Vagina (tissue), 2 donors: ENCODE measurements at places on chromosomes 16 and 17.

DNA sequence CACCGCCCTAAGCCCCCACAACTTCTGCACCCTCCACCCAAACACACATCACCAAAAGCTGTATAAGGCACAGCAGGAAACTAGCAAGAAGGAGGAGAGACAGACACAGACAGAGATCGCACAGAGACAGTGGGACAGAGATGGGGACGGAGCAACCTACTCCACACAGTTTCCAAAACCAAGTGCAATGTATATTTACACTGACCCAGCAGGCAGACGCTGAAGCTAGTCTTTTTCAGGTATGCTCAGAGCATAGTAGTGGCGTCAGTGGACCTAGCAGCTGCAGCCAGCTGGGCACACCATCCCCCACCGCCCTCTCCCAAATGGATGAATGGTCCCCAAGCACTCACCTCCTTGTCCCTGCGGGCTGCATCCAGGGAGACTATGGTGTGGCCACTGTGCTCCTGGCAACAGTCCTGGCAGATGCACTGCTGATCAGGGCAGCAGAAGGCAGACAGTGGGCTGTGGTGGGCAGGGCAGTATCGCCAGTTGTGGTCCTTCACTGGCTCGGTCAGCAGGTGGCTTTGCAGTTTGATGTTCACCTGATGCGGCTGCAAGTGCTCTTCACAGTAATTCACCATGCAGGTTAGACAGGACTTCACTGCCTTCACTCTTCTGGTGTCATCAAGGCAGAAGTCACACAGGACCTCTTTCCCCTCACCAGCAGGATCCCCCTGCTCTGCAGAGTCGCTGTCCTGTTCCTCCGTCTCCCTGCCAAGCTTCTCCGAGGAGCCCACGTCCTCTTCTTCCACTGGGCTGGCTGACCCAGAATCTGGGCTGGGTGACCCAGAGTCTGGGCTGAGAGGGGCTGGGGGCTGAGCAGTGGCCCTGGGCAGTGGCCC lies 31.5 kb upstream of the FBXW10B start:
- DNase-seq = no peak

- DNase-seq = no peak
These were observed 21.9 kb upstream of the PHAF1 start for GRCh38 chr16:67087803-67088202.

DNA sequence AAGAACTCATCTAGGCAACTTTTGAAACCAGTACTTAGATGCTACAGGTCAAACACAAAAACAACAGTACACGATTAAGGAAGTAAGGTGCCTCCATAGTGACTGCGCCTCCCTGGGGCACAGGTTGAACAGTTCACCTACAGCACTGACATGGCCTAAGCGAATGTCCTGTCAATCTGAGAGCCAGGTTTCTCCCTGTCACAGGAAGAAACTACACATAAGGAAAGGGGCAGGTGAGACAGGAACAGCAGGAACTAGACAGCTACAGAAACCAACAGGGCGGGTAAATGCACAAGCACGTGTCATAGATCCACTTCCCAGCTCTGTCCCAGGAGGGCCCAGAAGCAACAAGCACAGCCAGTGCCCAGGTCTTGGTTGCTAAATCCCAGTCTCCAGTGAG lies 8.0 kb upstream of the ARHGDIA start:
- DNase-seq = no peak

- peak; percentile 67 for DNase-seq
These were observed 54.9 kb upstream of the CES5A start for GRCh38 chr16:55930036-55930435.

GRCh38 chr17:31385428-31386285 lies 5.8 kb upstream of the RAB11FIP4 start:
- no peak for DNase-seq

DNA sequence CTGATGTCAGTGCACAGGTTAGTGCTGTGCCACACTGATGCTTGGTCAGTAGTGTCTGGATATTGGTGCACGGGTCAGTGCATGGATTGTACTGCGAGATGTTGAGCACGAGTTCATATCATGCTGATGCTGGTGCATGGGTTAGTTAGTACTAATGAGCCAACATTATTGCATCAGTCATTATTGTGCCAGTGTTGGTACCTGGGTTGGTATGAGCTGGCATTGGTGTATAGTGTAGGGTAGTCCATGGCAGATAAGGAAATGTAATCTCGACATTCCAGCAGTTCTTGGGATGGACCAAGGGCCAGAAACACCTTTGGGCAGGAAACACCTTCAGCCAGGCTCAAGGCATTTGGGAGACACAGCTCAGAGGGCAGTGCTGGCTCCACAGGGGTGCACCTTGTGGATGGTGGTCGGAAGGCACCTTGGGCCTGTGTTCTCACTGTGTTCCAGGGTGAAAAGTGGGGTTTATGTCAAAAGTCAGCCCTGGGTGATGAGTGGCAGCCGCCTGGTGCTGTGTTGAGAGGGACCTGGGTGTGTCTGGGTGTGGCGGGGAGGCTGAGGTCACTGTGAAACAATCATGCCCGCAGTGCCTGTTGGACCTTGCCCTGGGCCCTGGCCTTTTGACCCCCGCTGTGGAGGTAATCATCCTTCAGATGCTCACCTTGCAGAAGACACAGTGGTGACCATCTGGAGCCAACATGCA lies 100.7 kb upstream of the ZNF469 start:
- no peak for DNase-seq

DNA sequence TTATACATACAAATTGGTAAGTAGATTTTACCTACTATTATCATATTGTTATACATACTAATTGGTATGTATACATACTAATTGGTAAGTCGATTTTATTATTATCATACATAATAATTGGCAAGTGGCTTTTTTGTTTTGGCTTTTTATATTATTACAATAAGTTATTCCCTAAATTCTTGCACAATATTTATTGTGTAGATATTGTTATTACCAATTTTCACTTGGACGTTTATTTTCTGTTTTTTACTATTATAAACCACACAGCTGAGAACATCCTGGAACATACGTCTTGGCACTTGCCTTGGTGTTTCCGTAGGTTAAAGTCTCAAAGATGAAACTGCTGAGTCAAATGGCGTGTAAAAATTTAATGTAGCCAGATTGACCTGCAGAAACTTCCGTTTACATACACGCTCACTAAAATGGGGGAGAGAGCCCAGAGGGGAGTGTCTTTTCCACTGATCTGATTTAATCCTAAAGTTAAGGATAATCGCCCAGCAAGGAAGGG lies 18.9 kb downstream of the GNGT2 start:
- DNase-seq = no peak

DNA sequence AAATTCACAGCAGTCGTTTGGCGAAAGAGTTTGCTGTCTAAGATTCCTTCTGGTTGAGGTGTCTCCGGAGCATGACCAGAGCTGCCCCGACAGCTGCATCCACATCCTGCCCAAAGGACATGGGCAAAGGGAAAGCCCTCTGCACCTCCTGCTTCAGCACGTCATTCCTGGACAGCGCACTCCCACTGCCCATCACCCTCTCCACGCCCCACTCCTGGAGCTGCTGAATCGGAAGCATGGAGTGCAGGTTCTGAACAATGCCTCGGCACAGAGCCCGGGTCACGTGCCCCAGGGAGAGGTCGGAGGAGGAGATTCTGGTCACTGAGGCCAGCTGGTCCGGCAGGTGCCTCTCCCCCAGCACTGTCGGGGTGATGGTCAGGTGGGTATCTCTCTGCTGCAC lies 1.3 kb upstream of the TRPV1 start:
- no peak for DNase-seq

DNA sequence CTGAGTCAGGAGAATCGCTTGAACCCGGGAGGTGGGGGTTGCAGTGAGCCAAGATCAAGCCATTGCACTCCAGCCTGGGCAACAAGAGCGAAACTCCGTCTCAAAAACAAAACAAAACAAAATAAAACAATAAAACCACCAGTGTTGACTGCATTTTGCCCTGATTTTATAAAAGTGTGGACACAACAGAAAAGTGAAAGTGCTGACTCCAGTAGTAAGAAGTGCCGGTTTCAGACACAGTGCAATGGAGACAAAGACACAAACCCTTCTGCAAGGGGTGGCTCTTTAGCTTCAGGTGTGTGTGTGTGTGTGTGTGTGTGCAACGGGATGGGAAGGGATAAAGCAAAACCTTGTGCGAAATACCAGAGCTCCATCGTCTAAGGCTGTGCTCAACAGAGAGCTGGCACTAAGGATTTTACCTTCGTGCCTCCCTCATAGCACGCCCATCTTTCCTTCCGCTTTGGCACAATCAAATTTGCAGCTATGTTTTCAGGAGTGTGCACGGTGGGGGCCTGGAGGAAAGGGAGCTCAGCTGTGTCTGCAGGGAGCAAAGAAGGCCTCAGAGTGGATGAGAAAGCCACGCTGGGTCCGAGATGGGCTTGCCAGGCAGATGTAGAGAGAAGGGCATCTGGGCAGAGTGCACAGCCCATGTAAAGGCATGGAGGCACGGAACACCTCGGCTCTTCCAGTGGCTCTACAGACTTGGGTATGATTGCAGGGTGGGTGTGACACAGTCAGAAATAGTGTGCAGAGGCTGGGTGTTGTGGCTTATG lies 15.5 kb downstream of the MXRA7 start:
- DNase-seq = no peak

DNA sequence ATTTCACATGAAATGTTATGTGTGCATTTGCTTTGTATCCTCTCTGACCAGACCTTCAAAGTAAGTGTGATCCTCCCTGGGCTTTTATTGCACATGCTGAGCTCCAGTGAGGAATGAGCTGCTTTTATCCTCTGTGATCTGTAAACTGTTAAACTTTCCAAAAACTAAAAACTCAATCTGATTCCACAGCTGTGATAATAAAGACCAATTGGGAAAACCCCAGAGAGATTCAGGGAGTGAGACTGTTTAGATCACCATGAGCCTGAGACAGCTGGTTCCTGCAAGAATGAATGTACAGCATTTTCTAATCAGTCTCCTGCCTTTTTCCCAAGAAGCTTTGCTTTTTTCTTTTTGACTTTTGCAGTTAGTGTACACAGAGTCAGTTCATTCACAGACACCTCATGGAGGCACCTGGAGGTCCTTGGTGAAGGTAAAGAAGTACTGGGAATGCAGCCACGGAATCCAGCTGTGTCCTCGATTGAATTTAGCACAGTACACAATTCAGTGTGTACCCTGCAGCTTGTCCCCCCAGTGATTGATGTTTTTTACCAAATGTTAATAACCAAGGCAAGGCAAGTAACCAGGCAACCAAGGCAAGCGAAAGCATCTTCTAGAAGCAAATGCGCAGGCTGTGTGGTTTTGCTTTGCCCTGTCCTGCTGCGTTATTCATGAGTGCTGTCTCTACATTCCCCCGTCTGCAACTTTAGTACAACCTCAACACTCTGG lies 182.6 kb downstream of the LGALS9B start:
- no peak for DNase-seq

DNA sequence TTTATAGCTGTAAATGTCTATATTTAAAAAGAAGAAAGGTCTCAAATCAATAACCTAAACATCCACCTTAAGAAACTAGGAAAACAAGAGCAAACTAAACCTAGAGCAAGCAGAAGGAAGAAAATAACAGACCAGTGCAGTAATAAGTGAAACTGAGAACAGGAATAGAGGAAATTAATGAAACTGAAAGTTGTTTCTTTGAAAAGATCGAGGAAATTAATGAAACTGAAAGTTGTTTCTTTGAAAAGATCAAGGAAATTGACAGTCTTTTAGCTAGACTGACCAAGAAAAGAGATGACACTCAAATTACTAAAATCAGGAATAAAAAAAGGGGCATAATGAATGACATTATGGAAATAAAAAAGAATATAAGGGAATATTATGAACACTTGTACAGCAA lies 46.4 kb downstream of the SLFN5 start:
- DNase-seq = no peak

GRCh38 chr16:67030221-67030962 lies 1.4 kb downstream of the CBFB start:
- DNase-seq = no peak

- no peak for DNase-seq
These were observed 44.6 kb upstream of the ZNF469 start for GRCh38 chr16:88338111-88338510.

DNA sequence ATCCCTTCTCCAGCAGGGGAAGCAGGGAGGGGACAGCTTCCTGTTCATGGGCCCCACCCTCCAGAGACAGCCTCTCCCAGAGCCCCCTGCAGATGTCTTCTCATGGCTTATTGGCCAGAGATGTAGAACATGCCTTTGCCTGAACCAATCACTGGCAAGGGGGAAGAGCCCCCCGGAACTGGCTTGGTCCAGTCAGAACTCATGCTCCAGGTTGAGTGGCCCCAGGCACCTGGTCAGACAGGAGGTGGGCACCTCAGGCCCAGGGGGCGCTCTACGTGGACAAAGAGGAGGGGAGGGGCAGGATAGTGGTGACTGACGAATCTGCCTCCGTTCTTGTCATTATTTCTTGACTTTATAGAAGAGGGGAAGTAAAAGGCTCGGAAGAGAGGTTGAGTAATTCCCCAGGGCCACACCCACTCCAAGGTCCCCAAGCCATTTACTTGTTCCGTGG lies 23.6 kb downstream of the RAB11FIP4 start:
- DNase-seq = no peak

- no peak for DNase-seq
These were observed 1.4 kb downstream of the SRSF2 start for GRCh38 chr17:76735586-76736348.

GRCh38 chr16:19113577-19114358 lies at the start of gene ITPRIPL2:
Gene ITPRIPL2 (plus strand): TSS chr16:19113964. CDS start chr16:19114462, 498 bp downstream.
- DNase-seq = no peak

DNA sequence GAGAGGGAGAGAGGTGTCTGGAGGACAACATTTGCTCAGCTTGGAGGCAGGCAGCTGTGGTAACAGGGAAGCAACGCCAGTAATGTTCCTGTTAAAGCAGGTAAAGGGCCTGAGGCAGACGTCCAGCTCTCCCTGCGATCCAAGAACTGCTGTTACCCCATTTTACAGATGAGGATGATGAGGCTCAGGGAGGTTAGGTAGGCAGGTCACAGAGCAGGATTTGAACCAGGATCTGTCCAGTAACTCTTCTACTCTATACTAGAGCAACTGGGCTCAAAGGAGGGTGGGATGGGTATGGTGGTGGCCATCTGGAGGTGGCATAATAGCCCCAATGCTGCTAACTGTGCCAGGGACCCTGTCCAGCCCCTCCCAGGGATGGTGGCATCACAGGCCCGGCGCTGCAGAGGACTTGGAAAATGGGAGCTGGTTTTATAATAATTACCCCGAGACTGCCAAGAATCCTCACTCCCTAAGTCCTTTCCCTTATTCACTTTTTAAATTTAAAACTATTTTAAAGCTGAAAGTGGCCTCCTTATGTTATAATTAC lies 12.0 kb downstream of the CA7 start:
- DNase-seq = no peak

GRCh38 chr16:68233085-68233834 lies 2.7 kb downstream of the ESRP2 start:
- no peak for DNase-seq

DNA sequence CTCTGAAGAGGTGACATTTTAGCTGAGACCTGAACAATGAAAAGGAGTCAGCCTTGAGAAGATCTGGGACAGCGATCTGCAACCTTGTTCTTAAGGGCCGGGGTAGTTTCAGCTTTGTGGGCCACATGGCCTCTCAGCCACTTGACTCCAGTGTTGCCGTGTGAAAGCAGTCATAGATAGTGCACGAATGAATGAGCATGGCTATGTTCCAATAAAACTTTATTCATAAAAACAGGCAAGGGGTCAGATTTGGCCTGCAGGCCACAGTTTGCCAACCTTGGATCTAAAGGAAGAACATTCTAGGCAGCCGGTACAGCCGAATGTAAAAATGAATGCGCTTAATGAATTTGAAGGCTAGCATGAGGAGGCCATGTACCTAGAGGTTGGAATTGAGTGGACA lies 83.5 kb downstream of the ABCC6 start:
- DNase-seq = no peak

- no peak for DNase-seq
These were observed 4.7 kb upstream of the IGSF6 start for GRCh38 chr16:21656795-21657768.
